Left kidney (tissue), 8 donors: ENCODE measurements at places on chromosomes 3 and 15. TPM values are rescaled to one million over a fixed set of nuclear protein-coding genes. Genes with fewer than 3 reads are reported as not detected.

Gene ZNF662
- 51.6 TPM for polyA plus RNA-seq

Gene FANCD2OS
- polyA plus RNA-seq = 0.81 TPM

Gene TGM5
- not detected for polyA plus RNA-seq

Gene NMNAT3
- polyA plus RNA-seq = 11.9 TPM

Gene GPR27
- 8.7 TPM for polyA plus RNA-seq

Gene CGGBP1
- 152 TPM for polyA plus RNA-seq

Gene USP3
- 52.0 TPM for polyA plus RNA-seq

Gene TSEN2
- polyA plus RNA-seq = 34.9 TPM

Gene TMPRSS7
- polyA plus RNA-seq = not detected

Gene SUSD5
- polyA plus RNA-seq = 4.5 TPM

Gene NCKIPSD
- polyA plus RNA-seq = 16.2 TPM

Gene DNASE1L3
- 9.2 TPM for polyA plus RNA-seq

Gene UROC1
- 0.15 TPM for polyA plus RNA-seq

Gene SPRED1
- polyA plus RNA-seq = 36.2 TPM
